ENCODE measurements at places on chromosomes 2 and 18.

GRCh38 chr2:187093771-187094412, 244.9 kb upstream of the ZSWIM2 start:
- no peak for DNase-seq

- no peak for DNase-seq
Observed at GRCh38 chr2:172046080-172046678, 39.1 kb upstream of the DLX1 start.

DNA sequence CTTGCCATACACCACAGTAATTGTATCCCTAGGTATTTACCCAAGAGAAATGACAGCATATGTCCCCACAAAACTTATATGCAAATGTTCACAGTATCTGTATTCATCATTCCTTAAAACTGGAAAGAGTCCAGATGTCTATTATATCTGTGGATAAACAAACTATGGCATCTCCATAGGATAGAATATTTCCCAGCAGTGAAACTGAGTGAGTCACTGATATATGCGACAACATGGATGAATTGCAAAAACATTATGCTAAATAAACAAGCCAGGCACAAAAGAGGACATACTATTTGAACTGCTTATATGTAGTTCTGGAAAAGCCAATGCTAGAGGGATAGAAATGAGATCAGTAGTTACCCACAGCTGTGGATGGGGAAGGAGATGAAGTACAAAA, 359.4 kb upstream of the DSEL start:
- DNase-seq, result no peak

DNA sequence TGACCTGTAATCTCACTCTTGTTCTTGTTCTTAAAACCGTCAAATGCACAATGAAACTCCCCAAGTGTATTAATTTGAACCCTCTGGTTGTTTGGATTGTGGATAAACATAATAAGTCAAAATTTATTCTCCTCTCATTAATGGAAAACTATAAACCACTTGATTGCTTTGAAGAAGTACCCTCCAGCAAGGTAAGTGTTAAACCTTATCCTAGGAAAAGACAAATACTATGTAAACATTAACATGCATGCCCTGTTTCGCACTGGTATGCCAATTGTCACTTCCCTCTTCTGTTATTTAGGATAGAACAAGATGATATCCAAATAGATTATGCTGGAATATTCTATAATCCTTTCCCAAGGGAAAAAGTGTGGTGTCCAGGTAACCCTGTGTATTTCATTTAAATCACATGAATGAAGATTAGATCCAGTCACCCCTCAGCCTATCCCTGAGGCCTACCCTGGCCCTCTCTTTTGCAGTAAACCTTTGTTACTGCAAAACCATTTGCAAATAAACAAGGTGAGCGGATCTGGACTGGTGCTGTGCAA, 1.3 kb downstream of the ADI1 start:
- DNase-seq, result no peak

- DNase-seq, result no peak
Observed at GRCh38 chr2:10678225-10678624, 11.6 kb downstream of the NOL10 start.

- DNase-seq, result no peak
Observed at GRCh38 chr18:79479116-79479760, 83.5 kb downstream of the NFATC1 start.

- peak; percentile 23 for DNase-seq
Observed at GRCh38 chr2:33528441-33528950, 52.0 kb downstream of the RASGRP3 start.

DNA sequence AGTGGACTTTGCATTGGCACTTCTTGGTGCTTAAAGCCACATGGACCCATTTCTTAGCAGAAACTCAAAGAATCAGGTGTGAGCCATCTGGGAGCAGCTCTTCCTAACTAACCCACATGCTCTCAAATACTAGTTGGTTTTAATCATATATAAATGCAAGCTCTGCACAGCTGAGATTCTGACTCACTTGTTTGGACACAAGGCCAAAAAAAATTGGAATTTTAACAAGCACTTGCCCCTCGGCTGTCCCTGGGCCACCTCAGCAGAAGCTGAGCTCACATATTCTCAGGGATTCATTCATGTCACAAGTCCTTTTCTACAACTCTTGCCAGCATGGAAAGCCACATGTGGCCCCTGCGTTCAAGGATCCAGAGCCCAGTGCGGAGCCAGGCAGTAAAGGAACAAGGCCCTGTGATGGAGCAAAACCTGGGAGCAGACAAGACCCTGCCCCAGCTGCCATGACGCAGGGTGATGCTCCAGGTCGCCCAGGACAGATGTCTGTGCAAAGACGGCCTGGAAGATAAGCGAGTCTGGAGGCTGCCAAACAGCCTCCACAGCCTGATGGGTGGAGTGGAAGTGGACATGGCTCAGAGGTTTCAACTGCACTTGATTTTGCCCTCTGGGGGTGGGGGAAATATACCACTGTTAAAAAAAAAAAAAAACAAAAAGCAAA, 266.5 kb downstream of the EIPR1 start:
- DNase-seq, result no peak

- DNase-seq, result no peak
Observed at GRCh38 chr2:75064691-75065396, 106.4 kb downstream of the POLE4 start.

DNA sequence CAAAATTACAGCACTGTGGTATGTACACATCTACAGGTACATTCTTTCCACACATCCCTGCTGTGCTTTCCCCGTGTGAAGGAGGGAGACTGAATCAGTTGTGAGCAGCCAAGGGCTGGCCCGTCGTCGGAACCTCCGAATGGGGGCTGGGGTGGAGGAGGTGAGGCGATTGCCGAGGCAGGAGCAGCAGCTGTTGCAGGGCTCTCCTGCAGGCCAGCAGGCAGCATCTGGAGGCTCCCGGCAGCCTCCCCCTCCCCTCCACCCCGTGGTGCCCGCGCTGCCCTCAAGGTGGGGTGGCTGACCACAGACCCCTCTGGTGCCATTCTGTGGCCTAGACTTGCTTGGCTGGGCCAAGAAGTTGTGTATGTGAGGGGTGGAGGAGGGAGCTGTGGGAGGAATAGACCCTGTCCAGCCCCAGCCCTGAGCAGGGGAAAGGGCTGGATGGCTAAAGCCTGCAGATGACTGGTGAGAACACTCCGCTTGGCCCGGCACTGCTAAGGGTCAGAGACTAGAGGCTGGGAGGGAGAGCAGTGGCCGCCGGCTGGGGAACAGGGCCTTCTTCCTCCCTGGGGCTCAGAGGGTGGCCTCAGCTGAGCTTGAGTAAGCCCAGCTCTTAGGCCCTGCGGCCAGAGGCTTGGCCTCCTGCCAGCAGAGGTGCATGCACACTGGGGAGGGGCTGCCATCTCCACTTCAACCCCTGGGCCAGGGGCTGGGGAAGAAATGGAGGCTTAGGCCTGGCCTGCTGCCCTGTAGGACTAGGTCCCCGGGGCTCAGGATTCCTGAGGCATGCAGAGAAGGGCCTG, 7.6 kb downstream of the STAMBP start:
- peak; percentile 42 for DNase-seq

GRCh38 chr18:23095463-23095862, 39.8 kb upstream of the CABLES1 start:
- DNase-seq, result no peak

GRCh38 chr18:79899609-79900445, 51.6 kb downstream of the SLC66A2 start:
- no peak for DNase-seq

DNA sequence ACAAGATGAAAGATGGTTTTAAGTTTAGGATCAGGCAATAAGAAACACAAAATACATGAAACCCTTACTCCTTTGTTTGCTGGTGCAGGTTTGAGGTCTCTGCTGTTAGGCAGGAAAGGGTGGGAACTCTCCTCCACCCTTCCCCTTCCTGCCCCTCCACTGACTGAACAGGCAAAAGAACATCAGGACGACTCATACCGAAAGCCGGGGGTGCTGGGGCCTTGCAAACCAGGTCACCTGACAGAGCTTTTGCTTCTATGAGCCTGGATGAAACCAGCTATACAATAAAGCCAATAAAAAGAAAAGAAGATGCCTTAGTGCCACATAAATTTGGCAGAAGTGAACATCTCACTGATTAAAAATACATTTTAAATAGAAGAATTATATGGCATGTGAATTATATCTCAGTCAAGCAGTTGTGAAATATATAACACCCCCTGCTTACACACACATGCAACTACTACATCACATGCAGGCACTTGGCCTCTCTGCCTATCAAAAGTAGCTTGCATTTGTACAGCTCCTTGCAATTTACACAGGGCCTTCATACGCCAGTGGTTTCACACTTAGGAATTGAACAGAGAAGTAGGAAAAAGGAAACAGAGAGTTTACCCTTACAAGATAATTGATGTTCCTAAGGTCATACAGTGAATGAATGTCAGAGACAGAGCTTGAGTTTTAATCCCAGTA, 215.1 kb upstream of the TRIB2 start:
- DNase-seq, result no peak
